ENCODE measurements at places on chromosomes 5 and 9.

DNA sequence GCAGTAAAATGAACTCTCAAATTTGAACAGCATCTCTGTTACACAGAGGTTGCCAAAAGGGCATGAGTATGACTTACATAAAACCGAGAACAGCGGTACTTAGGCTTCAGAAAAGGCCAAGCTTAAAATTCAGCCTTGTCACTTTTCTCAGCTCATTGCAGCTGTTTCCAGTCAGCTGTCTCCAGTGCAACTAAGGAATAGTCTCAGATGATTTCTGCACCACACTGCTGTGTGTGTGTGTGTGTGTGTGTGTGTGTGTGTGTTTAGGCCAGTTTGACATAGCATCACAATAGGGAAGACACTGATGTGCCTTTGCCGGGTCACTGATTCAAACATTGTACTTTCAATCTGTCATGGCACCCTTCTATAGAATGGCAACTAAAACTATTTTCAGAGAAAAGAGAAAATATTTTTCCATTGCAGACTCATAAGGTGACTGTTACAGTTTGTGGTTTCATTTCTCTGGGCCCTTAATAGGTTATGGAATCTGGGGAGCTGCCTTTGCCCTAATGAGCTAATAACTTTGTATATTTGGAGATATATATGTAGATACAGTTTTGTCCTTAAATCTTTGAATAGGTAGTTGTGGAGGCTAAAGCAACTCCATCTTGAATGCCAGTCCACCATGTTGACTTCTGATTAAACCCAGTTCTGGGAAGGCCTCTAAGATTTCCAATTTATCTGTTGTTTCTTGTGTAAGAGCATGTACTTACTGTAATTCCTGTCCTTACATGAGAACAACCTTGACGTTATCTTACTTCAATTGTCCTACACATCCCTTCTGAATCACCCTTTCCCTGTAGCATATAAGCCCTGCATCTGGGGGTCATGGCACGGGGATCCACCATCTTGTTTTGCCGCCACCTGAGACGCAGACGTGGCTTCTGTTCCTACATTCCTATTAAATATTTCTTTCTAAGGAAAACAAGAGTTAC is 4.5 kb downstream of the LSM11 start:
- DNase-seq, result no peak

DNA sequence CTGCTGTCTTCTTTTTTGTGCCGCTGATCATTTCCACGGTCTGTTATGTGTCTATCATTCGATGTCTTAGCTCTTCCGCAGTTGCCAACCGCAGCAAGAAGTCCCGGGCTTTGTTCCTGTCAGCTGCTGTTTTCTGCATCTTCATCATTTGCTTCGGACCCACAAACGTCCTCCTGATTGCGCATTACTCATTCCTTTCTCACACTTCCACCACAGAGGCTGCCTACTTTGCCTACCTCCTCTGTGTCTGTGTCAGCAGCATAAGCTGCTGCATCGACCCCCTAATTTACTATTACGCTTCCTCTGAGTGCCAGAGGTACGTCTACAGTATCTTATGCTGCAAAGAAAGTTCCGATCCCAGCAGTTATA is 17.1 kb downstream of the F2R start:
- no peak for DNase-seq

DNA sequence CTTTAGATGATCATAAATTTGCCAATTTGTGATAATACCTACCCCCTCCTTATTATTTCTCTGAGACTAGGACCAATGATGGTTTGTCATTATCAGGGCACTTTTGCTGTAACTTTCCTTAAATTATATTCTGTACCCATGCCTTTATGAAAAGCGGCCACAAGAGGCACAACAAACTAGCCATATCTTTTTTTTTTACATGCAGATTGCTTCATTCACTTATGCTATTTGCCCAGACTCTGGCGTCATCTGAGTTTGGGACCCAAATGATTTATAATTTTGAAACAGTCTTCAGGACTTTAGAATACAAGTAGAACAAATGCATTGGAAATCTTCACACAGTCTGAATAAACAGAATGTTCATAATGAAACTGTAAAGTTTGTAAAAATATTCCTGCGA is 408.1 kb downstream of the MAT2B start:
- DNase-seq, result no peak

- DNase-seq, result peak; percentile 78
These were observed 84.1 kb upstream of the MEGF10 start for GRCh38 chr5:127206320-127207113.

DNA sequence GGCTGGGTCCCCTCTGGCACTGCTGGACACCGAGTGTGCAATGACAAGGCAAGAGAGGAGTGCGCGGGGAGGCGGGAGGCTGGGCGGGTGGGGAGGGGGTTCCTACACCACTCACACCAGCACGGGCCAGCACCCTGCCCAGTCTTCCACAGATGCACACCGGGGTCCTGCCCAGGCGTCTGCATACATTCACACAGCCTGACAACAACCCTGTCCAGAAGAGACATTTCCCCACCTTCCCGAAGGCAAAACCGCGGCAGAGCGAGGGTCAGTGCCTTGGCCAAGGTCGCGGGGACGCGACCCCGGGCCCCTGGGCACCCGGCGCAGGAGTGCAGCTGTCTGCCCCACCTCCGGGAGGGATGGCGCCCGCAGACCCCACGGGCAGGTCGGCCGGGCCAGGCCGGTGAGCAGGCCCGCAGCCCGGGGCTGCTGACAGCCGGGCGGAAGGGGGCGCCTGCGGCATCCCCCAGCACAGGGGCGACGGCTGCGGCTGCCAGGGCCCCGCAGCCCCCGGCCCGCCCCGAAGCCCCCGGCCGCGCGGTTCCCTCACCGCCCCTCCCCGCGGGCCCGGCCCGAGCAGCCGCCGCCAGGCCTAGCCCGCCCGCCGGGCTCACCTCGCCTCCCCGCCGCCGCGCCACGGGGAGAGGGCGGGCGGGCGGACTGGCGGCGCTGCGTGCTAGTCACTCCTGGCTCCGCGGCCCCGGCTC is 496 bp downstream of the MAPK9 start:
- no peak for DNase-seq

DNA sequence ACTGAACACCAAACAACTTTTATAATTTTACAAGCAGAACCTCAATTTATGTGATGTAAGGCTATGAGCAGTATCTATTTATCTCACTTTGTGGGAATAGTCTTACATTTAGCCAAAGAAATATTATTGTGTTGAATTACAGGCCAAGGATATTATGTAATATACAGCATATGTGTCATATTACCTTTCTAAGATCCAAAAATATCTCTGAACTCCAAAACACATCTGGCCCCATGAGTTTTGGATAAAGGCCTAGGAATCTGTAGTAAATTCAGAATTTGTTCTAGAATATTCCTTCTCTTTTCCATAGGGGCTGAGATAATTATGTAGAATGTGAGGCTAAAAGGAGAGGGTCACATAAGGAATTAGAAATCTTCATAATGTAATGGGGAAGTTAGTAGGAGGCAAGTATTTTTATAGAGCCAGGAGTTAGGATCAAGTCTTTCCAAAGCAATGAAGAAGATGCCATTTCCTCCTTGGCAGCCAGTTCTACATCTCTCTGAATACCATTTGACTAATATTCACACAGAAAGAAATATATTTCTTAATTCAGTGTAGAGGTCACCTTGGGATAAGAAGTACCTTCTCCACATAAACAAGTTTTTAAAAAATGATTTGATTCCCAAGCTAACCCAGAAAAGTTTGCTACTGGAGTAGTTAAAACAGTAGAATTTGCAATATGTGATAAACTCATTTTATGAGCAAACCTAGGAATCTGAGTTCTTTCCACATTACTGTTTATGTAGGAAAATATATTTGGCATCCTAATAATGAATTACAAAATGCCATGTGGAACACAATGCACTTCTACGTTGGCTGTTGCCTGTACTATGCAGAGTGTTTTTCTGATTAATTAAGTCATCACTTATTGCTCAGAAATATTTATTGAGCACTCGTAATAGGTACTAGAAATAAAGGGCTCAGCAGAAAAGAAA is 20.3 kb upstream of the GRAMD2B start:
- no peak for DNase-seq

DNA sequence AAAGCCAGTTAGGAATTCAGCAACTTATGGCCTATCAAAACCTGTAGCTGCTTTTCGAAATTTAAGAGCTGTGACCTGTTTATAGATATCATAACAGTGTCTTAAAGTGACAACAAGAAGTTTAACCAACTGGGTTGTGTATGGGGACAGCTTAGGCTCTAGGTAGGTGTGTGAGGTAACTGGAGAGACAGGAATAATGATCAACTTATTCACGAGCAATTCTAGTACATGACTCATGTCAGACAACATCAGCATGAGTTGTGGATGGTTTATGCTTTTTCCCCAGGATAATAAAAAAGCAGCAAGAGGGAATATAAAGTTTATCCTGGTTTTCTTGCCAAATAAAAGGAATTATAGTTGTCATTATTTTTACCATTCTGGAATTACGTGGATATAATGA is 88.6 kb downstream of the GDNF start:
- DNase-seq, result no peak

DNA sequence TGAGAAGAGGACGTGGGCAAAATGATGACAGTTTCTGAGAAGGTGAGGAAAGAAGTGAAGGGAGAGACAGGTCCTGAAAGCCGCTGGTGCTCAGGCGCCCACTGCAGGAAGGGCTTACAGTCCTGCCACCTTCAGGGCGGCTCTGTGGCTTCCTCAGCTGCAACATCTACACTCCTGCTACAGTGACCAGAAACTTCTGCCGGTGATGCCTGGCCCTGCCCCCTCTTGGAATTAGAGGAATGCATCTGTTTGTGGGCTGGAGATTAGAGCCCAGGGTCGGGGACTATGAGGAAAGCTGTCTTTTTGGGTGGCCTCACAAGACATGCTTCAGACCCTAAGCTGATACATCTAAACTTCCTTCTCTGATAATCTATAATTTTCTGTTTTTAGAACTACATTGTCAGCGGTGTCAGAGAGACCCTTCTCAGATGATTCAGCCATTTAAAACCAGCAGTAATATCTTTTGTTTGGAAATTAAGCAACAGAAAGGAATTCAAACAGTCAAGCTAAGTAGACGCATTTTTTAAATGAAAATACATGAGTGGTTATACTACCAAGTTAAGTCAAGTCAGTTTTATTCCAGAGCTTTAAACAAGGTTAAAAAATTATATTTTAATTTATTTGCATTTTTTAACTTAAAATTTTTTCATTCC is 30.4 kb downstream of the PRDM6 start:
- peak; percentile 35 for DNase-seq

DNA sequence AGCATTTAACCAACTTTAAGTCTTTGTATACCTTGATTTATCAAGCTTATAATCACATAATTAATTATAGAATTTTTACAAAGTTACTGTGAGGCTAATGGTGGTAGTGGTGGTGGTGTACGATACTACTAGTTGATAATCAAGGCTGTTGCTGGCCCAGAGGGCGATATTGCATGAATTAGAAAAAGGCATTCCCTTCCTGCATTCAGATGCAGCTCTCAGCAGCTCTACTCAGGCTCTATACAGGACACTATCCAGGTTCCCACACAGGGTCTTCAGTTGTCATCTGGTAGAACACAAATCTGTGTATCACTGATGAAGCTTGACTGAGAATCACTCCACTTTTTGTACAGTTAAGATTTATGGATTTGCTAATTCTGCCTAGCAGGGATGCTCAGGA is 562.8 kb upstream of the C9orf72 start:
- no peak for DNase-seq

- no peak for DNase-seq
These were observed 57.2 kb upstream of the GHR start for GRCh38 chr5:42366051-42366450.

DNA sequence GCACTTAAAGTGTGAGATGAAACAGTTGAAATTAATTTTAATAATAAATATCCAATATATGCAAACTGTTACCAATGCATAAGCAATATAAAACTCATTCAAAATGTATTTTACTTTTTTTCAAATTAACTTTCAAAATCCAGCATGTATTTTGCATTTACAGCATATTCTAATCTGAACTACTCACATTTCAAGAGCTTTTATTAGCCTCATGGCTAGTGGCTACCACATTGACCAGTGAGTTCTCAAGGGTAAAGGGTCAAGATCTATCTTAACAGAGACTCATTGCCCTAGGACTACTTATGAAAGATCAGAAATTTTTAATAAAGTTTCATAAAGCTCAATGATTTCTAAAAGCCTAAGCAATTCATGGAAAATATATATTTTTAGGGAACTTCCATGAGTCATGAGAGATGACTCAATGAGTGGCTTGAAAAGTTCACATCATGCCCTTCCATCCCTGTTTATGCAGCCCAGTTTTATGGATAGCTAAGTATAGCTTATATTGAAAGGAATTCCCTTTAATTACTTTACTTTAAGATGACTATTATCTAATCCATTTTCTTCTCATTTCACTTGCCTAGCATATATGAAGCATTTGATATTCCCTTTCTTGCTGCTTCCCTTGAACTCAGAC is 608.6 kb downstream of the SLCO4C1 start:
- DNase-seq, result no peak

DNA sequence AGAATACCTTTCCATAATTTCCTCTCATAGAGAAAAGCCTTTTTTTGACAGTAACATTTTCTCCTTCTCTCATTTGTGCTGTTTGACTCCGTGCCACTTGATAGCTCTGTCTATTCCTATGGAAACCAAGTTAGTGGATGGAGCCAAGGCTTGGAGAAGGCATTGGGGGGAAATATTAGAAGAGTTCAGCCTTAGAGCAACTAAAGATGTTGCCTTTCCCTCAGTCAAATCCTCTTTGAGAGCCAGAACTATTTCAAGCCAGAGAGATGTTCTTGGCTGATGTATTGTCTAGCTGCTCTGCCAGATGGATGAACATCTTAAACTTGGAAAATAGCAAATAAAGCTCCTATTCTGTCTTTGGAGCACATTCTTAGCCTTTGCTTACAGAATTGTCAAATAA is 112.4 kb downstream of the INVS start:
- DNase-seq, result no peak

GRCh38 chr5:97628031-97628430 is 445.0 kb upstream of the RIOK2 start:
- no peak for DNase-seq

DNA sequence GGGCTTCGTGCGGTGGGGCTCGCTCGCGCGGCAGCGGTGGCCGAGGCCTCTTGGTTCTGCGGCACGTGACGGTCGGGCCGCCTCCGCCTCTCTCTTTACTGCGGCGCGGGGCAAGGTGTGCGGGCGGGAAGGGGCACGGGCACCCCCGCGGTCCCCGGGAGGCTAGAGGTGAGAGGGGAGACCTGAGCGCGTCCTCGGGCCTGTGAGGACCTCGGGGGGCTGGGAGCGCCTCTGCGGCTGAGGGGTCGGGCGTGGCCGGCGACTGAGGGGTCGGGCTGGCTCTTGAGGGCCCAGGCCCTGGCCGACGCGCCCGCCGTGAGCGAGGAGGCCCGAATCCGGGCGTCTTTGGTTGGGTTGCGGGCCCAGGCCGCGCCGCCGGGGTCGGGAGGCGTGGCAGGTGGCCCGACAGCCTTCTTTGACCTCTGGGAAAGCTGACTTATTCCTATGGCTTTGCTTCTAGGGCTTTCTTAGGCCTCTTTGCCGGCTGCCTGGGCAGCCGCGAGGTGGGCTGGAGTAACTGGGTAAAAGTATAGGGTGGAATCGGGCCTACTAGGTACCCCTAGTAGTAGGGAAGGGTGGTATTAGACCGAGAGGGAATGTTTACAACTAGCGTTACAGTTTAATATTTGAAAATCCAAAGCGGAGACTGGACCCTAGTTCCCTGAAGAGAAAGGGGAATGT is at the start of gene CANX:
Gene CANX (plus strand): TSS at position 33 of the 681 bp plus-strand sequence. CDS start 6,715 bp downstream, outside the sequence.
- DNase-seq, result no peak

GRCh38 chr5:173331287-173331686 is 3.1 kb upstream of the STC2 start:
- no peak for DNase-seq

GRCh38 chr5:150000990-150001659 is 586 bp downstream of the HMGXB3 start:
- DNase-seq, result no peak
